ENCODE measurements at places on chromosomes 6 and 20.

- DNase-seq, result no peak
These were observed 507.3 kb upstream of the CITED2 start for GRCh38 chr6:139881728-139882211.

GRCh38 chr6:39295611-39296011 is 18.6 kb downstream of the KCNK17 start:
- DNase-seq, result no peak

GRCh38 chr6:26743157-26743821 is 83.7 kb upstream of the ZNF322 start:
- no peak for DNase-seq

- DNase-seq, result no peak
These were observed 124.2 kb downstream of the LY86 start for GRCh38 chr6:6712449-6713403.

DNA sequence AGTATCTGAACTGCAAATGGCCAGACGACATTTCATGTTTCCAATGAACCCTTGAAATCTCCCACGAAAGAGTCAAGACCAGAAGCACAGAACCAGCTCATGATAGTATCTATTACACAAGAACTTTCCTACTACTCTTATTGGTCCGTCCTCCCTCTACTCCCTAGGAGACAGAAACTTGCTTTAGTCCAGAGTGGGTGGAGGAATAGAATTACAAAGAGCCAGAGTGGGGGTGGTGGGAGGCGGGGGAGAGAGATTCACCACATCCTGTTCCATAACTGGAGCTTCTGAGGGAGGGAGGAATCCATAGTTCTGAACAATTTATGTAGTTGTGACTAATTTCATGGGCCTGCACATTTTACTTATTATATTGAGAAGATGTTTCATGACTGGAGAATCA is 18.5 kb upstream of the WFDC10A start:
- peak; percentile 9 for DNase-seq

DNA sequence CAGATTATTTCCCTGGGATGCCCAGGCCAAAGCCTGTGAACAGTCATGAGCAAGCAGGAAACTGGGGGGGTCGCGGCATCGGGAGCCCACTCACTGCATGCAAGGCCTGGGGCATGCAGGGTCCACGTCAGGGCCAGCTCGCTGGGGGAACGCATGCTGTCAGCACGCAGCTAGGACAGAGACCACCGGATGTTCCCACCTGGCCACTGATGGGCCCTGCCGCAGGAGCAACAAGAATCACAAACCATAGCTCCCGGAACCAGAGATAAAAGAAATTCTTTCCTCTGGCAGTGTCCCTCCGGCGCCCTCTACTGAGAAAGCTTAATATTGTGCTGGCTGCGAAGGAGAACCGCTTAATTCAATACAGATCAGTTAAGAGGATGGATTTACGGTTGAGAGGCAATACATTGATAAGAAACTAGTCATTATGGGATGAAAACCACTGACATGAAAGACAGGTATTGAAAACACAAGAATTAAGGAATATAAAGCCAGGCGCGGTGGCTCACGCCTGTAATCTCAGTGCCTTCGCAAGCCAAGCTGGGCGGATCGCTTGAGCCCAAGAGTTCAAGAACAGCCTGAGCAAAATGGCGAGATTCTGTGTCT is 32.6 kb downstream of the C6orf15 start:
- peak; percentile 61 for DNase-seq

- no peak for DNase-seq
These were observed 92.7 kb upstream of the DTNBP1 start for GRCh38 chr6:15755526-15755925.

All from stimulated activated CD4-positive, alpha-beta T cell treated with anti-CD3 and anti-CD28 coated beads, Interleukin-4, amount 100 ng/mL, for 4 hours (primary cell).